ENCODE measurements at places on chromosomes 3 and 15.

DNA sequence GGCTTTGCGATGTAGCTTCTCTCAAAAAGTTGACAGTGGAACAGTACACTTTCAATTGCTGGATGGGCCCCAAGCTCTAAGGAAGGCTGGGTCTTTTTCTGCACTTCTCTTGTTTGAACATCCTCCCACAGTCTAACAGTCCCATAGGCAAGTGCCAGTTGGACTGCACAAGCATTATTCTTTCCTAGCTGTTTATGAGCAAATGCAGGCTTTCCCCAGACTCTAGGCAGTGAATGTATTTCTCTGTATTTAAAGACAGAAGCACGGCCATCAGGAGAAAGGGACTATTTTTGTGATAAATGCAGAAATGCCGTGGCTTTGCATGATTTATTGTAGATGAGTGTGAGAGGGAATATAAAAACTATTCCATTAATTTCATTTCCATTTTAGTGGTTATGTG is 539.3 kb upstream of the LMCD1 start:
- no peak for DNase-seq

DNA sequence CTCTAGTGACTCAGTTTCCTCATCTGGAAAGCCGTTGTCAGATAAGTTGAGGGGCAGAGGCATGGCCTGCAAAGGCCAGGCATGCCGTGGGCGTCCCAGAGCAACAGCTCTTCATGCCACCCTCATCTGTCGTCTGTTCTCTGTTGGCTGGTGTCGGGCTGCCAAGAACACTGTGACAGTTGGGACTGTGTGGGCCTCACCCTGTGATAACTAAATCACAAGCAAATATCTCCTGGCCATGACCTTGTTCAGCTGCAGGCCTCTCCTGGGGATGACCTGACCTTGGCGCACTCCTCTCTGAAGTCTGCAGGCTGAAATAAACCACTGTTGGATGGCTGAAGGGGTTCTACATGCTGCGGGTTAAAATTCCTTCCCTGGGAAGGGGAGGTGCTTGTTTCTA is 145.9 kb downstream of the SHQ1 start:
- DNase-seq: no peak

GRCh38 chr3:49007771-49008528 is 759 bp downstream of the WDR6 start:
- DNase-seq: no peak

DNA sequence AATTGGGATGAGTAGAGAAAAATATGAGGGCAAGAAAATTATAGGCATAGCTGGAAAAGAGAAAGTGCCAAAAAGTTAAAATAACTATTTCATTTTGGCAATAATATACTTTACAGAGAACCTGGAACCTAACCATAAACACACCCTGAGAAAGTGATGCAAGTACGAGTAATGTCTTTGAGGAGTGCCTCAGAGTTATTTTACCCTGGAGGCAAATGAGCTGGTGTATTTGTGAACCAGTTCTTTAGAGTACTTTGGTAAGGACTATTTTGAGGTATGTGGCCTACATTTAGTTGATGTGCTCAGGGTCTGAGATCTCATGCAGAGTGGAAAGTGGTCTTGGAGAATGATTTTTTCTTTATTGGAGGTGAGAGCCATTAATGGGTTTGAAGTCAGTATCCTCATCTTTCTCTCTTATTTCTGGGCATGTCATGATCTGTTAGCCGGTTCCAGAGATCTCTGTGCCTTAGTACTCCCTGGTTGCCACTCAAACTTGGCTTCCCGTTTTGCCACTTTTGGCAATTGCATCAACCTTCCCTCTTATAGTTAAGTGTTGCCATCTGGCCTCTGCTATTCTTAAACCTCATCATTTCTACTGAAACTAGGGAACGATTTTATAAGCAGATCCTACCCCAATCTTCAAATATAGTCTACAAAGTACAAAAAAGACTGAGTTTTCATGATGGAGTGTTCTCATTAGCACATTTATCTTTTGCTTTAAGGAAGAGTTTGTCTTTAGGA is 145.7 kb downstream of the EPHA6 start:
- DNase-seq: no peak

GRCh38 chr3:120567370-120568201 is 28.6 kb upstream of the NDUFB4 start:
- no peak for DNase-seq

DNA sequence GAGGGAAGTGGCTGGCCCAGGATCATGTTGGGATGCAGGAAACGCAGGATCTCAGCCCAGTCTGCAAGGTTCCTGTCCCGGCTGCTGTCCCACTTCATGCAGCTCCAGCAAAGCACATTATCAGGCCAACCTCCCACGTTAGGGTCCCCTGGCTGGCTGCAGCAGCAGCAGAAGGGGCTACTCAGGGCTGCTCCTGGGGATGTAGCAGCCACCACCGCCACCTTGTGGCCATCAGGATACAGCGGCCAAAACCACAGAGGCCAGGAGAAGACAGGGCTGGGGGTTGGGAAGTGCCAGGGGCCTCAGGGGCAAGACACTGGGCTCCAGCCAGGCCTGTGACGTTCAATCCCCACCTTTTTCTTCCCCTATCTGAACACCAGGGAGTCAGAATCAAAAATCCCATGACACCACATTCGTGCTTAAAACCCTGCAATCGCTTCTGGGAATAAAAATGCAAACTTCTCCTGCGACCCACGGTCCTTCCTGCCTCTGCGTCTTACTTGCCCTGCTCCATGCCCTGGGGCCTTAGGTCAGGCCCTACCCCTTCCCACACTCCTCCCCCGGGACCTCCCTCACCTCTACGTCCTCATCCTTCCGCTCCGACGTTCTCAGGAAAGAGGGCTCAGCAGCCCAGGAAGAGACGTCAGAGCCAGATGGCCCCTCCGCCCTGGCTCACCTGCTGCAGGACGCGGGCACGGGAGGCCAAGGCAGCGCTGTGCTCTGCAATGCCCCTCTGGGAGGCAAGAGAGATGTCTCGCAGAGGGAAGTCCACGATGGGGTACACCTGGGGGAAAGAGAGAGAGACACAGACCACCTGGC is 21.5 kb downstream of the SSUH2 start:
- no peak for DNase-seq

DNA sequence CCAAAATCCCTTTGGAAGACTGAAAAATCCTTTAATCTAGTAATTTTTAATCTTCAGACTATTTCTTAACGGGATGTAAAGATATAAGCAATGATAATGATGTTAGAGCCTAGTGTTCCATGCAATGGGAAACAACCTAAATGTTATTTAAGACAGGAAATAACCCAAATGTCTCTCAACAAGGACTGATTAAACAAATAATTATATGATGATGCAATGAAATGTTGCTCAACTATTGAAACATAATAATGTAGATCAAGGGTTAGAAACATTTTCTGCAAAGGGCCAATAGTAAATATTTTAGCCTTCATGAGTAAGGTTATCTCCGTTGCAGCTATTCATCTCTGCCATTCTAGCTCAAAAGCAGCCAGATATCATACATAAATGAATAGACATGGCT is 275.4 kb downstream of the NEK10 start:
- DNase-seq: no peak

GRCh38 chr3:21392526-21392925 is 358.5 kb downstream of the ZNF385D start:
- DNase-seq: peak; percentile 44

GRCh38 chr15:45225506-45226273 is 26.3 kb upstream of the SLC28A2 start:
- no peak for DNase-seq

DNA sequence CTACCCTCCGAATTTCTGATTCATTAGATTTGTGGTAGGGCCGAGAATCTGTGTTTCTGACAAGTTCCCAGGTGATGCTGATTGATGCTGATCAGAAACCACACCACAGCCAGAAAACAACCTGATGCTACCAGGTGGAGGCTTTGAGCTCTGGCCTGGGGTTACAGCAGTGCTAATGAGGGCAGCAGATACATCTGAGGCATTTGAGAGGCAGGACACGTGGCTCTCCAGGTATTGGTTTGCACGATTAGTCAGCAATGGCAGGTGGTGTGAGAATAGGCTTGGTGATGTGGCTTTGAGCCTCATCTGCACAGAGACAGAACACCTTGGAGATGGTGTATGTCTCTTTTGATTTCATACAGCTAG is 78.8 kb upstream of the THBS1 start:
- DNase-seq: no peak

DNA sequence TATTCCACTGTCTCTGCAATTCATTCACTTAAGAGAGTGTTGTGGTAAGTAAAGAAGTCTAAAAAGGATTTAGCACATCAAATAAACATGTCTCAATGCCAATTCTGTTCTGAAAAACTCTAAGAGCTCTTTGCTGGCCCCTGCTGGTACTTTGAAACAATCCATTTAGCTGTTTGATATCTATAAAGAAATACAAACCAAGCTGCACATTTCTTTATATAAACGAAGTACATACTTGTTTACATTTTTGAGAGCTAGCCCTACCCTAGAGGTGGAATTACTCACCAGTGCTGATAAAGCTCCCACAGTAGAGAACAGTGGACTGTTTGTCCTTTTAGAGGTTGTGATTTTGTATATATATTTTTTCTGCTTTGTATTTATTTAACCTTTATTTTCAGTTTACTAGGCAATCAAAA is 75.5 kb downstream of the NEDD4 start:
- DNase-seq: no peak

DNA sequence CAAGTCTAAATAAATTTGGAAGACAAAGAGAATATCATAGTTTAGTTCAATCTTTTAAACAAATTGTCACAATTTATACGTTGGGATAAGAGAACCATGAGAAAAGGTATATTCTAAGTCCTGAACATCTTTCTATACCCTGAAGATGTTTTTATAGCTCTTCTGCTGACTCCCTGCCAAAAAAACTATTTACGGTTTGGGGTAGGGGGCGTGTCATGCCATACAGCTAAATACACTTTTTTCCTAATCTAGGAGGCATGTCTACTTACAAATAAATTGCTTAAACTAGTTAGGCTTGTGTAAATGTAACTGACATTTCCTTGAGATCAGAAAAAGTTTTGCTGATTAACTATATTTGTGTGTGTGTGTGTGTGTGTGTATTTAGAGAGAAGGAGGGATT is 163.3 kb downstream of the PGPEP1L start:
- DNase-seq: no peak

DNA sequence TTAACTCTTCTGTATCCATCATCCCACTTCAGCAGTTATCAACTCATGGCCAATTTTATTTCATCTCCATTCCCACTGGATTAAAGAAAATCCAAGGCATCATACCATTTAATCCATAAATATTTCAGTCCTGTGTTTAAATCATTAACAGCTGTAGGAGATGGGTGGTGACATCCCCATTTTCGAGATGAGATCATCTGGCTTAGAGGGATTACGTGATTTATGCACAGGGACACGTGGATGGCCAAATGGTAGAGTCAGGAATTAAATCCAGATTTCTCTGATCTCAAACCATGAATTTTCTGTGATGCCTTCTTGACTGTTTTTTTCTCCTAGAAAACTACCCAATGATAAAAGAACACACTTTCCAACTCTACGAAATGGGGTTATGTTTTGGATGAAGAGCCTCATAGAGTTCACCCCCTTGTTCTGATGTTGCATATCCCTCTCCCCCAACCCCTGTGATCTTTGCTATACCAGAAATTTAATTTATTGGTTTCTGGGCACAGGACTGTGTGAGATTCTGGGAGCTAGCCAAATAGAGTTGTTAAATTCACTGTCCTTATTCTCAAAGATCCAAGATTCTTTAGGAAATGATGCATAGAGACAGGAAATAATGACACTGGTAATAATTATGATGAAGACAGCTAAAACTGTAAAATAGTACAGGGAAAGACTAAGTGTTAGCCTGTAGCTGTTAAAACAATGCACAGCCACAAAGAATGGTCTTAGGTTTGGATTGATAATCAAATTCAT is 7.4 kb downstream of the ZNF589 start:
- DNase-seq: no peak

GRCh38 chr3:123533554-123534159 is 51.2 kb downstream of the HACD2 start:
- no peak for DNase-seq

DNA sequence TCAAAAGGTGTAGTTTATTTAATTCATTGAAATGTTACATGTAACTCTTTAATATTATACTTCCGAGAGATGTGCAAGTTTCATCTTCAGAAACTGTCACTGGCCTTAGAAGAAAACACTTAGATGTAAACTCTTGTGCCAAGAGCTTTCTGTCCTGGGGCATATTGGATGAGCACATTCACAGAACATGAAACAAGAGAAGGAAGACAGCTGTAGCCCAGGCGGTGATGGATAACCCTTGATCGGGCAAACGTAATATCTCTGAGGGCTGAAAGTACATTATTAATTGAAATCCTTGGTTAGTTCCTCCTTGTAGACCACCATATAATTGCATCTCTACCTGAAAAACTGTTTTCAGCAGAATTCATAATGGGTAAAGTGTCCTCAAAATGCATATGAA is 67.4 kb downstream of the MECOM start:
- no peak for DNase-seq

DNA sequence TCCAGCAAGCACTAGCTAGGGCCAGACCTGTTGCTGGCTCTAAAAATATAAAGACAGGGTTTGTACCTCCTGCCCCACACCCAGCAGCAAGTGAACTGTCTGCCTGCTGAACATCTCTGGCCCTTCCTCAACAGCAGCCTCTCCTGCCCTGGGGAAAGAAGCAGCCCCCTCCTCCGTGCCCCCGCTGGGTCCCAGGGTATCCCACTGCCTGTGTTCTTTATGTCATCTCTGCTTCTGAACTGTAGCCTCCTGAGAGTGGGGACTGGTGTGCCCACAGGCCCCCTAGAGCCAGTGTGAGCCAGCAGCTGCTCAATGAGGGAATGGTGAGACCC is 54.5 kb downstream of the ACAD9 start:
- DNase-seq: no peak

DNA sequence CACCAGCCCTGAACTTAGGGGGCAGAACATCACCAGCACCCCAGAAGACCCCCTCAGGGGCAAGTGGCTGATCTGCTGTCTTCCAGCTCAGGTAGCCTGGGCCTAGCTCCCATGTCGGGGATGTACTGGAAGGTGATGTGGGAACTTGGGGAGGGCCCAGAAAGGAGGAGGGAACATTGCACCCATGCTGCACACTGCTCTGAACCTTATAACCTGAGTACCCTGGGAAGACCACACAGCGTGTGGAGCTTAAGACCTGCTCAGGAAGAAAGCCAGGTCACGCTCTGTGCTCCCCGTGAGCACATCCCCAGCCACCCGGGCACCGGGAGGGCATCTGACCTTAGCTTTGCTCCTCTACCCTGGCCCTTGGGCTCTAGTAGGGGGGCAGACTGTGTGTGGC is 159.4 kb downstream of the ATP10A start:
- DNase-seq: no peak

DNA sequence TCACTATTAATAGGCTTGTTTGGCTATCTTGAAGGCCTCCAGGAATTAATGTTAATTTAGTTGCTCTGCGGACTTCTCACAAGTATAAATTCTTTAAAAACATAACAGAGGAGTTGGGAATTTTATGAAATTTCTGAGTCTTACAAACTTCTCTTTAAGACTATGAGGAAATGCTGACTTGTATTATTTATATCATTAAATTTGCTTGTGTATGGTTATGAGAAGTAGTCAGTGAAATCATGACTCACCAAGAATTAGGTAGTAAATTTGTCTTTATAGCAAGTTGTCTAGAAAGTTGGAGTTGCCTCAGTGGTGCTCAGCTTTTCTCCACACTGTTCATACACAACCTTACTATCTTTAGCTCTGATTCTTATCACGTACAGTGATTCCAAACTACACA is 26.5 kb downstream of the PHLDB2 start:
- DNase-seq: no peak

- no peak for DNase-seq
Observed at GRCh38 chr15:31733424-31733823, 296.9 kb upstream of the CHRNA7 start.

- no peak for DNase-seq
Observed at GRCh38 chr15:26113296-26113695, 250.2 kb upstream of the ATP10A start.

- peak; percentile 71 for DNase-seq
Observed at GRCh38 chr3:194003114-194004057, 132.6 kb upstream of the HES1 start.

Data from kidney epithelial cell (primary cell).